Renal pelvis (tissue), 12 donors: ENCODE measurements at places on chromosomes 11 and 22.
A peak's percentile ranks its signal among the peaks of the same experiment; 100 is the strongest.

- DNase-seq, result no peak
These were observed 79.2 kb downstream of the STIM1 start for GRCh38 chr11:3934658-3935057.

DNA sequence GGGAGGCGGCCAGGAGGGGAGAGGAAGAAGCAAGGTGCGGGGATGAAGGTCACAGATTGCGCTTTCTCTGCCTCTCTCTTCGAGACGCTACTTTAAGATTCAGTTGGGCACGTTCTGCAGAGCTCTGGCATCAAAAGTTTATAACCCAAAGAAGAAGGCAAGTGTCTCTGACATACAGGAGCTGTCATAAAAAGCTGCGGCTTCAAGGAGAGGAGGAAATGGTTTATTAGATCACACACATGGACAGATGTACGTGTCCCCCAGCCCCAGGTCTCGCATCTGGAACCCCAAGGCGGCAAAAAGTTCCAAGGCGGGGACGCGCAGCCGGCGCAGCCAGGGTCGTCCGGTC is 589.0 kb downstream of the OPCML start:
- no peak for DNase-seq

DNA sequence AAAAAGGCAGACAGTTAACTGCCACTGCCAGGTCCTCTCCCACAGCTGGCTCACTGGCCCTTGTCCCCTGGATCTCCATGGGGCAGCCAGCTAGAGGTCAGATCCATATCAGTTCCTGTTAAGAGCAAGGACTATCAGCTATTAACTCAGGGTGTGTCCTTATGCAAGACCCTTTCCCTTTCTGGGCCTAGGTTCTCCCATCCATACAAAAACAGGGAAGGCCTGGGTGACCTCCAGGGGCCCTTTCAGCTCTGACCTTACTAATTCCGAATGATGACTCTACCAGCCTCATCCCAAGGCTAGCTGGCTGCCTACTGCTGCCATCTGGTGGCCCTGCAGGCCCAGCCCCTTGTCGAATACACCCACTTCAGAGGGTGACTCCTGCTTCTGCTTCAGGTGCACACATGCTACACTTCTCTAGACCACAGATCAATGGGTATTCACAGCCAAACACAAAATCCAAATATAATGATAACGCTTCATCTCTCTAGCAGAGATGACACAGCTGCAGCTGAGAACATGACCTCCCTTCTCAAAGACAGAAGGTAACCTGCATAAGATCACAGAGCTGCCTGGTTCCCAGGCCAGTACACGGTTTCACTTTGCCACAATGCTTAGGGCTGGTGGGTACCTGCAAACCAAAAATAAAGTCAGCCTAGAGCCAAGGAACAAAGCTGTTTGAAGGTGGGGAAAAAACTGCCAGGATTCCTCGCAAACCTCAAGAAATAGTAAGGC is 34.1 kb downstream of the SERGEF start:
- DNase-seq, result no peak

DNA sequence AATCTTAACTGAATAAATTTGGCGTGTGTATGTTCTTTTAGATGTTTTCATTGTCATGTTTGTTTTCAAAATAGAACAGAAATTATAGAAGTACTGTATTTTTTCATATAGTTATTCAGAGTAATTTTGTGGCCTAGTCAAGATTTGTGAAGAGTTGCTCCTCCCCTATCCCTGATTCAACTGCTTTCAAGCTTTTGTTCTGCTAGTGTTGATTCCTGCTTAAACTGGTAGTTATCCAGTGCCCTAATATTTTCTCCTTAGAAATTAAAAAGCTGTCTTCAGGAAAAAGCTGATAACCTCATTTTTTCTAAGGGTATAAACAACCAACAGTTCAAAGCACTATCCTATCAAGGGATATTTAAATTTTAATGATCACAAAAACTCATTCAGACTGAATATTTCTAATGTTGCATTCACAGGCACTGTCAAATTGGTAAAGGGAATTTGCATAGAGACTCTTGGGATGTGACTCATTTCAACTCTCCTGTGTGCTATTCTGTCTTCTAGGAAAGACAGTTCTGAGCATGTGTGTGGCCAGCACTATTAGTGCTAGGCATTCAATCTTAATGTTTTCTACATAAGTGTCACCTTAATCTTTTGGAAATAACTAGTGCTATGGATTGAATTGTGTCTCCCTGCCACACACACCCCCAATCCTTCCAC is 1776.0 kb downstream of the LRRC4C start:
- DNase-seq, result no peak

DNA sequence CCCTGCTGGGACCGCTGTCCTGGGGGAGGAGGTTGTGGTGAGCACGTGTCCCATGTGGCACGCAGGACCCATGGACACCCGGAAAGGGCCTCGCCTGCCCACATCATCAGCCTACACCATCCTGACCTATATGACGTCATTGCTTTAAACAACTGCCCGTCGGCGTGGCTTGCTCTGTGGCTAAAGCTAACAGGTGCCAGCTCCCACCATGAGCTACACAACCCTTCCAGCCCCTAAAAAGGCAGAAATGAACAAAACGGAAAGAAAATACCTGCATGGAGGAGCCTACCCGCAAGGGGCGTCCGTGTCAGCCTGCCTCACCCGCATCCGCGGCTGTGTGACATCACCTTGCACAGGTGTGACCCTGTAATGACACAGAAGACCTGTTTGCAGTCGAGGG is 481.8 kb downstream of the BRD1 start:
- no peak for DNase-seq

GRCh38 chr11:109892321-109892794 is 200.8 kb upstream of the ZC3H12C start:
- no peak for DNase-seq

- peak; percentile 49 for DNase-seq
These were observed 17.8 kb downstream of the CHORDC1 start for GRCh38 chr11:90204832-90205646.

GRCh38 chr22:48055827-48056226 is 1293.4 kb downstream of the TBC1D22A start:
- no peak for DNase-seq

DNA sequence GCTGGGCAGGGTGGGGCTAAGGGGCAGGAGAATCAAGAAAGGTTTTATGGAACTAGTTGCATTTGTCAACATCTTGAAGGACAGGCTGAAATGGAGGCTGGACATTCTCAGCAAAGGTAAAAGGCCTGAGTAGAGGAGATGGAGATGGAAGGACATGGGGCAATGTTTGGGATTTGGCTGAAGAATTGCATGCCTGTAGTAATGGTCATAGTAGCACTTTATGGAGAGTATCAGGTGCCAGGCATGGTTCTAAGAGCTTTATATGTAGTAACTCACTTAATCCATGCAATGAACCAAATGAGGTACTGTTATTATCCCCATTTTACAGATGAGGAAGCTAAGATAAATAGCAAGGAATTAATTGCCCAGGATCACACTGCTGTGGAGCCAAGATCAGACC is 23.9 kb downstream of the BMAL1 start:
- no peak for DNase-seq

- DNase-seq, result no peak
These were observed 33.4 kb downstream of the AMBRA1 start for GRCh38 chr11:46560300-46560991.

DNA sequence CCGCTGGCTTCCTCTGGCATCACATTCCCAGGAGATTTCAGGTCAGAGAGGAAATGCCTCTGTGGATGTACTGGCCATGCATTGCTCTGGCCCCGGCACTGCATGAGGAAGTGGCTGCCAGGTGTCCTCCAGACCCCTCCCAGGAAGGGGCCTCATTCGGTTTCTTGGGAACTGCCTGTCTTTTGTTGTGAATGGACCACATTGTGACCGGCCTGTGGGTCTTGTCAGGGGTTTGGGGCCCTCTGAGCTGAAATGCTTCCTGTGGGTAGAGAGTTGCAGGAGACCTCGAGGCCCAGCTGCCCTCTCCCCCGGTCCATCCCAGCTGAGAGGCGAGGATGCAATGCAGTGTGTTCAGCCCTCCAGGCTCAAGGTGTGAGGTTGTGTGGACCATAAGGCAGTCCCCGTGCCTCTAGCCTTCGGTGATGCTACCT is 18.8 kb upstream of the ST3GAL4 start:
- no peak for DNase-seq

- no peak for DNase-seq
These were observed 6.8 kb downstream of the PPP6R3 start for GRCh38 chr11:68467201-68467834.

- DNase-seq, result no peak
These were observed 110.8 kb upstream of the TMEM45B start for GRCh38 chr11:129704831-129705230.

DNA sequence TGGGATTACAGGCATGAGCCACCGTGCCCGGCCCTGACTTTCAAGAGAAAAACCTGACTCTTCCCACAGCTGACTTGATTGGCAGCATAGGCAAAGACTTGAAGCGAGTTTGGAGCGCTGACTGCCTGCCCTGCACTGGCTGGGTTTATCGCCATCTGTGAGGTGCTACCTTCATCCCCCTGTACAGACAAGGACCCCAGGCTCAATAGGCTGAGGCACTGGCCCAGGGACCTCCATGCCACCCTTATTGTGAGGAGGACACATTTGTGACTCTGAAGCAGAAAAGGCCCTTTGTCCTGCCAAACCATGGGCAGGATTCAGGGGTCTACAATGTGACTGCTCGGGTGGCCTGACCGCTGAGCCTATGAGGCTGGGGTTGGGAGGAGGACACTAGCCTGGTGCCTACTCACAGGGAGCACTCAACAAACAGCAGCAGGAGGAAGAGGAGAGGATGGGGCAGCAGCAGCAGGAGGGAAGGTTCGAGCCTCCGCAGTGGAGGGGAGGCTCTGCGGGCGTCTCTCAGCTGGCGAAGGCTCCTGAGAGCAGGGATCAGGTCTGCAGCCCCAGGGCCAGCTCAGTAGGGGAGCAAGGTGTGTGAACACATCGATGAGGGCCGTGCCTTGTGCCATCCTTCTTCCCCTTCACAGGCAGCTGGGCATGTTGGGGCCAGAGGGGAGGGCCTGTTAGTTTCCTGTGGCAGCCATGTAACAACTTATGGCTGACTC is 72.9 kb upstream of the WNT7B start:
- no peak for DNase-seq

DNA sequence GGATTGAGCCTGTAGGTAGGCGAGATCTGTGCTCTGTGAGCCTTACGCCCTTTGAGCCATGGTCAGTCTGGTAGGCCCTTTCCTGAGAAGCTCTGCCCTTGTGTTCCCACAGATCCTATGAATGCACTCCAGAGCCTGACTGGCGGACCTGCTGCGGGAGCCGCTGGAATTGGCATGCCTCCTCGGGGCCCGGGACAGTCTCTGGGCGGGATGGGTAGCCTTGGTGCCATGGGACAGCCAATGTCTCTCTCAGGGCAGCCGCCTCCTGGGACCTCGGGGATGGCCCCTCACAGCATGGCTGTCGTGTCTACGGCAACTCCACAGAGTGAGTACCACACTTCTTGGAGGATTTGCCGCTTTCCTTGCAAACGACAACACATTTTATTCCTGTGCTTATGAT is 47.4 kb downstream of the MED15 start:
- no peak for DNase-seq

DNA sequence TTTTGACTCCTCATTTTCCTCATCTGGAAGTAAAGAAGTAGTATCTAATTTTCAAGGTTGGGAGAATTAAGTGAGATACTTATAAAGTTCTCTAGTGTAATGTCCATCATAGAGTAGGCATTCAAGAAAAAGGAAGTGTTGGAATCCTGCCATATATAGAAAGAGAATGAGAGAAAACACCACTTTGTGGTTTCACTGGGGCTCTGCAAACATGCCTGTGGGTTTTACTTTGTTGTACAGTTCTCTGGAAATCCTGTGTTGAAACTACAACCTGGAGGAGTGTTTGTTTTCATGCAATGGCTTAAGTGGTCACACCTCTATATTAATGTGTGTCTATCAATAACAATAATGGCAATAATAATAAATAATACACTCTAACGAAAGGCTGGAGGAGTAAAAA is 741.7 kb downstream of the NELL1 start:
- no peak for DNase-seq

DNA sequence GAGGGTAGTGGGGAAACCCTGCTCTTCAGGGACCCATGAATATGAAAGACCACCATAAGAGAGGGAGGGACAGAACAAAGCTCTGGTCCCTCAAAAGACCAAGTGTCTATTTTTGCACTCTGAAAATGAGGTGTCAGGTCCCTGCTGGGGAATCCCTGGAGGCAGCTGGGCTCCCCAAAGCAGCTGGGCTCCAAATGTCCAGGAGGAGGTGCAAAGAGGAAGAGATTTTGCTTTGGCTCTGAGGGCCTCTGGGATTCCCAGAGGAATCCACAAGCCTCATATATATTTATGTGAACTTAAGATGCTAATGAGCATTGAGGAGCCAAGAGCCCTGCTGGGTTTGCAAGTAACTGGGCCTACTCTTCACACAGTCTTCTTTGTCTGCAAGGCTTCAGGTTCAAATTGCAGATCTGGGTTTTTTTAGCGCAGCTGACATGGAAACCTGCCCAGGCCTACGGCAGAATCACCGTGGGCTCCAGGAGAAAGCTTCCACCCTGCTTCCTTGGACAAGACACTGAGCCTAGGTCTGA is 26.0 kb downstream of the CLMP start:
- no peak for DNase-seq

- no peak for DNase-seq
These were observed 216.6 kb downstream of the CEP164 start for GRCh38 chr11:117544130-117544800.

- DNase-seq, result no peak
These were observed 16.8 kb upstream of the PRG2 start for GRCh38 chr11:57407010-57407920.

- no peak for DNase-seq
These were observed 28.0 kb upstream of the FCHSD2 start for GRCh38 chr11:73170140-73170539.

- DNase-seq, result no peak
These were observed 167.4 kb upstream of the MPPED2 start for GRCh38 chr11:30753504-30753903.

GRCh38 chr22:48332438-48333322 is 1495.0 kb downstream of the BRD1 start:
- no peak for DNase-seq

DNA sequence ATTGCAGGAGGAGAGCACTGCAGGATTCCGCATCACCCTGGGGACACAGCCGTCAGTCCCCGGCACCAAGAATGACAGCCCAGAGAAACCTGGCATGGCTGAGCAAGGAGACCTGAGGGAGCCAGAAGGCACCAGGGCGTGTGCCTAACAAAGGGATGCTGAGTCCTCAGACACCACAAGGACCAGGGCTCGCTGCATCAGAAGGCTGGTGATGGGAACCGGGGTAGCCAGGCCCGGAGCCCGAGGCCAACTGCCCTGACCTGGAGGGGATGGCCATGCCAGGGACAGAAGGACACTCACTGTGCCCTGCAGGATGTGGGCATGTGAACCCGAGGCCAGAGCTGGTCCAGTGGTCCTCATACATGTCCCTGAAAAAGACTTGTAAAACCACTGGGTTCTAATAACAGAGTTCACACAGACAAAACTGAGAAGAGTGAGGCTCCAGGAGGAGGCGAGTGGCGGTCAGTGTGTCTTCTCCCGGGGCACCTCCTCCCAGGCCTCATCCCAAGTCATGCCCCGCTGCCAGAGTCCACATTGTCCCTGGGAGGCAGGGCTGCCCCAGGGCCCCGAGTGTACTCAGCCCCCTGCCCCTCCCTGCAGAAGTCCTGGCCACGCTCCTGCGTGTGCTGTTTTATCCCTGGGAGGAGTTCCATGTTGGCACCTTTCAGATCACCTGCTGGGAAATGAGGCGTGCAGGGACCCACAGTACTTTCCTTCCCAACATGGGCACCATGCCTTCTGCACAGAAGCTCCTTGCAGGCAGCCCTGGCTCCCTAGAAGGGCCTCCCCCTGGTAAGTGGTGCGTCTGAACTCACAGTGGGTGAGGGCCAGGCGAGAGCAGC is 42.5 kb downstream of the TBX1 start:
- no peak for DNase-seq

- no peak for DNase-seq
These were observed 11.4 kb downstream of the POGLUT3 start for GRCh38 chr11:108486828-108487227.
